ENCODE measurements at places on chromosomes 11 and 22. TPM values are rescaled to one million over a fixed set of nuclear protein-coding genes. Genes with fewer than 3 reads are reported as not detected.

The CECR2 gene
- 1.4 TPM for total RNA-seq

The RIC8A gene
- 82.0 TPM for total RNA-seq

DNA sequence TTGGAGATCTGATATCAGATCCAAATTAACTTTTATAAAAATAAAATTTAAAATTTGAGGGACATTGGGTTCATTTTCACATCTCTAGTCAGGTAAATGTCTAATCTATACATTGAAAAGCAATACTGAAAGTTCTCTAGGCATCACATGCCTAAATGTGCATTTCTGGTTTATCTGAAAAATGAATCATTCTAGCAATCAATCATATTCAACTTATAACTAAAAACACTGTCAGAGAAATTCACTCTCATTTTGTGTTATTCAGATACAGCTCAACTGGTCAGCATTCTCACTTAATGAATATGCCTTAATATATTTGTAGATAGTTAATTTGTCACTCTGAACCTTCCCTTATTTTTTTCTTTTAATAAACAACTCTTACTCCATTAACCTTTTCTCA, 243.2 kb downstream of the CASP12 start:
- DNase-seq = no peak

DNA sequence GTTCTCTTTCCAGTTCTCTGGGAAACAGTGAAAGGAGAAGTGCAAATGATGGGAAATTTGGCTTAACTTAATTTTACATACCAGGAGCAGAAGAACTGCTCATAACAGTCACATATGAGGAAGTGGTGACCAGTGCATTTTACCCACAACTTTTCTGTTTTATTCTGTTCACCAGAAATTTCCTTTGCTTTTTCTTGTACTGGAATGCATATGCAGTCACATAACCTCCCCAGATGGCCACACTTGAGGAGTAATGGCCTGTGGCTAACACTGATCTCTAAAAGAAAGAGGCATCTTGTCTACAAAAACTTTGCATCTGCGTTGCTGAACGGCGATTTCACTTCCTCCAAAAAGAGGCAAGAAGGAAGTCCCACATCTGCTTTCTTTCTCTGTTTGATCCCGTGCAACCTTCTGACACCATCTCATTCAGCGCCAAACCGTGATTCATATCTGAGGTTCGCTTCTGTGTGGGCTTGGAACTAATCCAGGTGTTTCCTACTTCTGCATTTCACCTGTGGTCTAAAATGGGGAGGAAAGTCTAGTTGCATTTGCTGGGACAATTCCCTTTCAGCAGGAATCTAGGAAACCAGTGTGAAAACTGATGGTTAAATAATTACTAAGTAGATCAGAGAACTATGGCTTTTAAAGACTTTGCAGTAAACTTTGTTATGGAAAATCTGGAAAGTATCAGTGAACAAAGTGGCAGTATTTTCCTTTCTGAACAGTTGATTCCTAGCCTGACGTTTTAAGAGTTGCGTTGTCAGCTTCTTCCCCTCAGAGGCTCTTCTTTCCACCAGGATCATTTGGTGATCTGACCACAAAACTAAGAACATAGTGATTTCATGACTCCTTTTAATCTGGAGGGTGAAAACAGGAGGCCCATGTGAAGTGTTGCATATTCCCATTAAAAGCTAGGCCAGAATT, 4.2 kb upstream of the MPEG1 start:
- DNase-seq = no peak

DNA sequence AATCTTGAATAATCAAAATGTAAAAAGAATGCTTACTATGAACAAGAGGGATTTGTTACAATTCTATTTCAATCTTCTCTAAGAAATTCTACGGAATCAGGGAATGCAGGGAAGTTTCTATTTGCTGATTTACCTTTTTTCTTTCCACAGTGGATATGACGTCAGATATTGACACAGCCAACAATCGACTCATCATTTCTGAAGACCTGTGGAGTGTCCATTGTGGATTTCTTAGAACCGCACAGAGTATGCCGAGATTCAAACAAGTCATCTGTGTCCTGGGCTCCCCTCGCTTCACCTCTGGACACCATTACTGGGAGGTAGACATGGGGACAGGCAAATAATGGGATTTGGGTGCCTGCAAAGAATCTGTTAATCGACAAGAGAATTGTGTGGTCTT, 4.1 kb upstream of the RFPL1 start:
- no peak for DNase-seq

Measured in NCI-H460 (cell line).